Midbrain (tissue), 1 donor: ENCODE measurements at places on chromosomes 1 and 21.

DNA sequence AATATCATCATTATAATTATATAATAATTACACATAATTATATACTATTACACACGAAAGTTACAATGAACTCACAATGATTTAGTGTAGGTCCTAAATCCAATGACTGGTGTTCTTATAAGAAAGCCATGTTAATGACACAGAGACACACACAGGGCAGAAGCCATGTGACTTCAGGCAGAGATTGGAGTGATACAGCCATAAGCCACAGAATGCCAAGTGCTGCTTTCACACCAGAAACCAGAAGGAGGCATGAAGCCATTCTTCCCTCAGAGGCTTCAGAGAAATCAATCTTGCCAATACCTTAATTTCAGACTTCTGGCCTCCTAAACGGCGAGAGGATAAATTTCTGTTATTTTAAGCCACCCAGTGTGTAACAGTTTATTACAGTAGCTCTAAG lies 147.4 kb upstream of the KRTAP19-8 start:
- DNase-seq = no peak

DNA sequence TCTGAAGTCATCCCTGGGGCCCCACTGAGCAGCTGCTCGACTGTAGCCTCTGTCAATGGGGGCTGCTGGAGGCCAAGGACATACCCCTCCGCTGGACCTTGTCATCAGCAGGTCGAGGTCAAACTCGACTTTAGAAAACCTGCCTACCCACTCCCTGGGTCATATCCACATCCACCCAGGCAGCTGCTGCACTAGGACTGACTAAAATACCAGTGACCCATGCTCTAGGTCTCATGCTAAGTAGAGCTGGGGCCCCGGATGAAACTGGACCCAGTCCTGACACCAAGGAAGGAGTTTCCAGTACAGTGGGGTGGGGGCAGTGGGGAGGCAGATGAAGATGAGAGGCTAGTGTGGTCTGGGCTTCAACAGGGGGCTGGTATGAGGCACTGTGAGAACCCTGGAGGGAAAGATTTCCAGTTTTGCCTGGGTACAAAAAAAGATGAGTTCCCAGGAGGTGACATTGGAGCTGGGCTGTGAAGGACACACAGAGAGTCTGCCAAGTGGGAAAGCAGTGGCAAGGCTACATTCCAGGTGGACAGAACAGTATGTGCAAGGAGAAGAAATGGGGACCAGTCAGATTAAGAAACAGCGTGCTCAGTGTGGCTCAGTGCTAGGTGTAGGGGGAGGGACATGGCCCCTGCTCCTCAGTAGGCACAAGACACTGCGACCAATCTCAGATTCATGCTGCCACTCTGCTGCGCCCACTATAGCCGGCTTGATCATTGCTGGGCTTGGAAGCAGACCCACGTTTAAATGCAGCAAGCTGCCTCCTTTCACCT lies 12.4 kb downstream of the SLC2A1 start:
- DNase-seq = no peak

DNA sequence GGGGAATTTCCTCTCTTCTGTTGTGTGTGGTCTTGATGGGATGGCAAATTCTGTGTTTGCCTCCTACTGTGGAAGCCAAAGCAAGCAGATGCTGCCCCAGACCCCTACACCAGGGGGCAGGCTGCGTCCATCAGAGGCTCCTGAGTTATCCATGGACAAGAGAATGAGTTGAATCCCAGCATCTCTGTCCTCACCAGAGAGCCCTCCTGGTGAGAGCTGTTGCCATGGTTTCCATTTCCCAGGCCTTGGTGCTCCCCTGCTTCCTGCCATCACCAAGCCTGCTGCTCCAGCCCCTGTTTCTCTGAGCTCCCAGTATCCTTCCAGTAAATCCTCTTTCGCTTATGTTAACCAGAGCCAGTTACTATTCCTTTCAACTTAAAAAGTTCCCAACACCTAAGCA lies 20.4 kb upstream of the GNG12 start:
- peak; percentile 50 for DNase-seq

DNA sequence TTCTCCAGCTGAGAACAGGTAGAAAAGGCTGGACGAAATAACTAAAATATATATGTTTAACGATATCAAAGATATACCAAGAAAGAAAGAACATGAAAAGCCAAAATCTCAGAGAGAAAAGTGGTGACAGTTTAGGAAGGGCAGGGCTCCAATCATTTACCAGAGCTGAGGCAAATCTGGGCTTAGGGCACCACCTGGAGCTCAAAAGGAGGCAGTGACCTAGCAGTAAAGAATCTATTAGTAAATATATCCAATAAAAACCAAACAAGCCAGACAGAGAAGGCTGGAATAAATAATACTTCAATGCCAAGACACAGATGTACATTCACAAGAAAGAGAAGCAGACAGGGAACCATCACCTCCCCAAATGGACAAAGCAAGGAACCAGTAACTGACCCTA lies 43.5 kb downstream of the CHIA start:
- DNase-seq = peak; percentile 7

GRCh38 chr1:8680664-8681650 lies 136.5 kb downstream of the RERE start:
- peak; percentile 31 for DNase-seq
